ENCODE measurements at places on chromosomes 13 and 19.

DNA sequence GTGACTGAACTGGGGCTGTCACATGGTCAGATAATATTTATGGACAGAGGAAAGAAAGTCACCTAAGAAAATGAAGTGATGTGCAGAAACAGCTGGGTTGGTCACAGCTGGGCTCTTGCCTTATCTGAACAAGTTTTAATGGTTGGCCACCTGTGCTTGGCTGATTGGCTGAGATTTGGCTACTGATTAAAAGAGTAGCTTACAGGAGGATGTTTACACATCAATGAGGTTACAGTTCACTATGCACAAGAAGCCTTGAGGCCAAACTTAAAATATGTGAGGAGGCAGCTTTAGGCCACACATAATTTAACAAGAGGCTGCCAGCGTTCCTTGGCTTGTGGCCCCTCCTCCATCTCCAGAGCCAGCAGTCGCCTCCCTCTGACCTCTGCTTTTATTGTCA is 99.2 kb upstream of the C1QTNF9B start:
- no peak for DNase-seq

DNA sequence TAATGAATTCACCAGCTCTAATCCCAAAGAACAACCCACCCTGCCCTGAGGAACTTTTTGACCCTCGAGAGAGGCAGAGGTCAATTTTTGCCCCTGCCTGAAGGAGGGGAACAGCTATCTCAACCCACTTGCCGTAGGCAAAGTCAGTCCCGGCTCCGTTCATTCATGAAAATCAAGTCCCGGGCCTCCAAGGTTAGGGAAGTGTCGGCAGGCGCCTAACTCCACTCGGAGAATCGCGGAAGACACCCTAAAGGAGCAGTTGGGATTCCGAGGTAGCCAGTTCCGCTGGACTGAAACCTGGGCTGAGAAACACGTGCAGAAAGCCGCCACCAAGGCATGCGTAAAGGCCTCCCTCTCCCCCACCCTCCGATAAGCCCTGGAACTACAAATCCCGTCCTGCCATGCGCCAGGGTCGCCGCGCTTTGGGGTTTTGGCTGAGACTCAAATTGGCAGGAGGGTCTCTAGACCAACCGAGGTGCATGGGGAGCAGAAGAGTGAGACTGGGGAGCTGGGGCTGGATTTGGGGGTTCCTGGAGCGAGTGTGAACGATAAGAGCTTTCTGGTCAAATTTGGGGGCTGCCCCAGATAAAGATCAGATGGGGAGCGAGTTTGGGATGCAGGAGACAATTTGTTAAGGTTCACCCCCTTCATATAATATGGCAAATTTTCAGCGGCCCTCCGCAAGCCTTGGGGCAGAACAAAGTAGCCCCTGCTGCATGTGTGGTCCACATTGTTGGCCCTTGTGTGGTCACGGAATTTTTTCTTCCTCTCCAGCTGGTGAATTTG is at the start of gene TNPO2:
TNPO2 (minus strand) TSS at position 292 of the 786 bp plus-strand sequence. CDS start 2,955 bp downstream, outside the sequence.
- DNase-seq: peak; percentile 62

GRCh38 chr19:46571495-46571894 is 29.6 kb upstream of the CALM3 start:
- DNase-seq: no peak

DNA sequence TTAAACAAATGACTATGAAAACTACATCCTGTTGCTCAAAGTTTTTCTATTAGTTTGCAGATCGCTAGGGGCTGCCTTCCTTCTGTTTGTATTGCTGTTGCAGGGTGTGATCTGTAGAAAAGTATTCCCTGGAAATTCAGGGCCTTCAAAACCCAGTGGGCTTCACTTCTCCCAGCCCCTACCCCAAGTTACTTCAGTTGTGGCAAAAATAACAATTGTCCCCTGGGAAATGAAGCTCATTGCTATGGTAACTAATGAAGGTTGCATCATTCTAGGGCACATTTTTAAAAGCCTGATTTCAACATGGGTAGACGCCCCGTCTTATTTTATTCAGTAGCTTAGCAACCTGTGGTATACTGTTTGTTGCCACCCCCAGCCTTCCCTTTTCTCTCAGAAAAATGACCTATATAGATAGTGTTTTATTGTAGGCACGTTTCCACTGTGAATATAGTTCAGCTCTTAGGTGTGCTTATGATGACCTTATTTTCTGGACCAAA is 60.9 kb downstream of the WDFY2 start:
- DNase-seq: no peak

DNA sequence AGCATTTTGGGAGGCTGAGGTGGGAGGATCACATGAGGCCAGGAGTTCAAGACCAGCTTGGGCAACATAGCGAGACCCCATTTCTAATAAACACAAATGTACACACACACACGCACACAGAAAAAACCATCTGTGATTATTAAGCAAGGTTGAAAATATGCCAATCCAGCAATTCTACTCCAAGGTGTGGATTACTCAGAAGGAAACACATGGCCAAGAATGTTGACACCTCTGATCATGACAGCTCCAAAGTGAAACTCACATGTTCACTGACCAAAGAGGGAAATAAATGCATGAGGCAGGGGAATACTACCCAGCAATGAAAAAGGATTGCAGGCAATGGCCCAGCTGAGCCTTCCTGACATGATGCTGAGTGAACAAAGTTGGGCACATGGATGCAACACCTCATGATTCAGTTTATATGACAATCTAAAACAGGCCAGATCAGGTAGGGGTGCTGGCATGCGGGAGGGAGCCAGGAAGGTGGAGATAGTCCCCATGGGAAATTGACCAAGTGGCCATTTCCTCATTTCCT is 4.4 kb downstream of the DOCK6 start:
- no peak for DNase-seq

- peak; percentile 75 for DNase-seq
Measured at GRCh38 chr13:62035981-62036380, 620.3 kb upstream of the PCDH20 start.
